ENCODE measurements at places on chromosomes 1 and 21.
A peak's percentile ranks its signal among the peaks of the same experiment; 100 is the strongest.

DNA sequence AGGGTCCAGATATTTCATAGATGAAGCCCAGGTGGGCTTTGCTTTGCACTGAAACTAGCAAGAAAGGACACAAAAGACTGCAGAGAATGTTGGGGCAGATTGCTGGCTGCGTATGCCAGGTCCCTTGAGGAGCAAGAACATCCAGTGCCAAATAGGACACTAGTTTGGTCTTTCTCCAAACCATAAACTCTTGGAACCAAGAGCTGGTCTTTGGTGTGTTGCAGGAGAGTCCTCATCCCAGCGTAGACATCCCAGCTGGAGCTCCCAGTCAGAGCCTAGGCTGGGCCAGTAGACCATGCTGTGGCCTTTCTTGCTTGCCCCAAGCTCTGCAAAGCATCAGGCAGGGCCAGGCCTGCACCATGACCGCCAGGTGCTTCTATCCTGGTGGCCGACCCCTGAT is 87.5 kb downstream of the ATP5PO start:
- no peak for DNase-seq

DNA sequence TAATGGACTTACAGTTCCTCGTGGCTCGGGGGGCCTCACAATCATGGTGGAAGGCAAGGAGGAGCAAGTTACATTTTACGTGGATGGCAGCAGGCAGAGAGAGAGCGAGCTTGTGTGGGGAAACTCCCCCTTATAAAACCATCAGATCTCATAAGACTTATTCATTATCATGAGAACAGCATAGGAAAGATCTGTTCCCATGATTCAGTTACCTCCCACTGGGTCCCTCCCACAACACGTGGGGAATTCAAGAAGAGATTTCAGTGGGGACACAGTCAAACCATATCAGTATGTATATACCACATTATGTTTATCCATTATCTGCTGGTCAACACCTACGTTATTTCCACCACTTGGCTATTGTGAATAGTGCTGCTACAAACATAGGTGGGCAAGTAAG is 352.3 kb upstream of the B3GALT2 start:
- no peak for DNase-seq

- no peak for DNase-seq
These were observed 52.5 kb downstream of the SLC30A10 start for GRCh38 chr1:219875860-219876259.

GRCh38 chr1:48003741-48004531 is 6.8 kb upstream of the TRABD2B start:
- DNase-seq, result no peak

DNA sequence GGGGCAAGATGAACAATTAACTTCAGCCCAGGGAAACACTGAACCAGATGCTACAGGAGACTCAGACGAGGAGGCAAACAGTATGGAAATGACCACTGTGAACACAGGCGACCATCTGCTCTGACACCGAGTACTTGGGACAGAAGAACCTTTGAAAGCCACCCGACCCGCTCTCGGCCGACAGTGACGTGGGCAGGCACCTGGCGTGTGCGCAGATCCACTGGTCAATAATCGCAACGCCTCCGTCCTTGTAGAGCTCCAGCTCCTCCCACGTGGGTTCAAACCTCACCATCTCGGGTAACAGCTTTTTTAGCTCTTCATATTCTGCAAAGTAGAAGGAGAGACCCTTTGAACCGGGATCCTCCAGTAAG is 20.3 kb downstream of the POFUT2 start:
- no peak for DNase-seq

DNA sequence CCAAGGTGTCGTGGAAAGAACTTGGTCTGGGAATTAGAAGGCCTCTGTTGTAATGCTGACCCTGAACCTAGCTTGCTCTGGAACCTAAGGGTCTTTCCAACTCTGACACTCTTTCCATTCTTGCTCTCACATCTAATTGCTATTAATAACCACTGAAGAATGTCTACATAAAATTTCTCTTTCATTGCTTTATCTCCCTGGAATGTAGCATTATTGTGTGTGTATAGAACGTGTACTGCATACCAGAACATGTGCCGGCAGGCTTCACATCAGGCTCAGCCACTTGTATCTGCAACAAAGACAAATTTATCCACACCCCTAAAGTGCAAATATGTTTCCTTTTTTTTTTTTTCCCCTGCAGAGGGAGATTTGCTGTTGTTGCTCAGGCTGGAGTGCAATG is 13.9 kb upstream of the LAX1 start:
- no peak for DNase-seq

DNA sequence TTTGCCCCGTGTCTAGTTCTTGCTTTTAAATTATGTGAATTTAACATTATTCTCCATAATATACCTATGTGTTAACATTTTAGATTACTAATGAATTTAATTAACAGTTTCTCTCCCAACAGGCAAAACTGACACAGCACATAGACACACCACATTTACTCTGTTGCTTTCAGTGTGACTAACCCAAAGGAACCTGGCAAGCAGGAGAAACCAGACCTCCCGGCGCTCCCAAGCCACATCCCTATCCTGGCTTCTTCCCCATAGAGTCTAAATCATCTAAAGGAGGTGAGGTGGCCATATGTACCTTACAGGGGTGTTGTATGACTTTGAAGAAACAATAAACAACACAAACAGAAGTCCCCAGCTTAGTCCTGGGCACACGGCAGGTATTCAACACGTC is 69.2 kb downstream of the CAPZB start:
- DNase-seq, result no peak

DNA sequence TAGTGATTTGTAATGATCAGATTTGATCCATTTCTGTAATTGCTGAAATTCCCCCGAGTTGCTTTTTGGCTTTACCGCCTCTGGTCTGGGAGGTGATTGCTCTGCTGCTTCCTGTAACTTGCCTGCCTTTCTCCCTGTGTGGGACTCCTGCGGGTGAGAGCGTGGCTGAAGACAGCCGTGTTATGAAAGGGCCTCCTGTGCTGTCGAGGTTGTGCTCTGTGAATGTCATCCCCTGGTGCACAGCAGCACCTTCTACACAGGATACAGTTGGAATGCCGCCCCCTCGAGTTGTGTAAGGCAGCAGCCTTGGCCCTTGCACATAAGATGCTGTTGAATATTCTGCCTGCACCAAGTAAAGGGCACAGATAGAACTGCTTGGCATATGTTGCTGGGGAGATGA is 5.9 kb downstream of the SOD1 start:
- DNase-seq, result peak; percentile 33

- DNase-seq, result no peak
These were observed 47.6 kb upstream of the POFUT2 start for GRCh38 chr21:45335151-45335760.

DNA sequence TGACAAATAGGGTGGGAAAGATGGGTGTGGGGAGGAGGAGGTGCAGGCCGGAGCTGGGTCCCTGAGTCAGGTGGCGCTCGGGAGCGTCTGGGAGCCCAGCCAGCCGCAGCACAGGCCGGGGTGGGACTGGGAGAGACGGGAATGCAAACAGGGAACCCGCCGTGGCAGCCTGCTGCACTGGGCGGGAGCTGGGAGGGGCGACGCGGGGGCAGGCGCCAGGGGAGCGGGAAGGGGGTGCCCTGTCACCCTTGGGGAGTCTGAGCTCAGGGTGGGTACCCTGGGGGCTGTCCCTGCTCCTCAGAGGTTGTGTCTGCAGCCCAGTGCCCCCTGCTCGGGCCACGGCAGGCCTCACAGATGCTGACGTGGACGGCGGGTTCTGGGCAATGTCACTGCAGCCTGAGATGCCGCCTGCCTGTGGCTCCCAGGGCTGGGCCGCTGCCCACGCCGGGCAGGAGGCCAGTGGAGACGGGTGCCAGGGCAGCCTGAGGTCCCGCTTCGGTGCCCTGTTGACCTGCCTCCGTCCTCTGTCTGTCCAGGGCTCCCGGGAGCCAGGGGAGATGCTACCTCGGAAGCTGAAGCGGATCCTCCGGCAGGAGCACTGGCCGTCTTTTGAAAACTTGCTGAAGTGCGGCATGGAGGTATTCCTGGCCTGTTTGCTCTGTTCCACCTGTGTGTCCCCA is 16.6 kb upstream of the LRRC3 start:
- DNase-seq, result no peak

DNA sequence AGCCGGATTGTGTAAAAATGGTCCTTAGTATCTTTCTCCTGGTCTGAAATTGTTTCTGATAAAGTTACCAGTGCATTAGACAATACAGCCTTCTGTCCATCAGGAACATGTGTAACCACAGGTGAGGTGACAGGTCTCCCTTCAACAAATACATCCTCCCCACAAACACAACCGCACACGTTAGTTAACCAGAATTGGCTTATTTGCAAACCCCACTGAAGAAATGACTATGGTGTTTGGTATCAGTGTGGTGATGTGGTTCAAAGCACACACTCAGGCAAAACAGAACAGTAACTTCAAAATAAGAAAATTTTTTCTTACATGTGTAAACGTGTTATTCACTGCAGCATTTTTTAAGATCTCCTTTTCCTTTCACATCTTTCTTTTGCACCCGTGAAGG is 517.2 kb upstream of the NR5A2 start:
- no peak for DNase-seq

GRCh38 chr1:218624052-218624451 is 278.9 kb downstream of the TGFB2 start:
- DNase-seq, result no peak

DNA sequence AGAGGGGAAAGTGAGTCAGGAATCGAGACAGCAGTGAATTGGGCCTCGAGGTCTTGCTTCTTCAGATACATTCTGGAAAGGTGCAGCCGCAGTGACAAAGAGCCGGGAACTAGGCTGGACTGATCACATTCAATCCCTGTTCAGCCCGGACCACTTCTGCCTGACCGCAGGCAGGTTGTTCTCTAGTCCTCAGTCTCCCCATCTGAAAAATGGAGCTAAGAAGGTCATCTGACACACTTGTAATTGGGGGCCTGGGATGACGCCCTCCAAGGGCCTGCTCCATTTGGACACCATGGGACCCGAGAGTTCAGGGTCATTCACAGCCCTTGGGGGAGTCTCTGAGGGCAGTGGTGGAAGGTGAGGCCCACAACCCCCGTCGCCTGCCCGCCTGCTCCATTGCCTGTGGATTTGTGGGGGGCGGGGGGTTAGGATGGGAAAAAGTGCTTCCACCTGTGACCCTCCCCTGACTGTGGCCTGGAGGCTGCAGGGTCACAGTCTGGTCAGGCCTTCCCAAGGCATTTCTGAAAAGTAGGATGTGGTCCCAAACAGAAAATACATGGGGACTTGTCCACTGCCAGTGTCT is 87.9 kb upstream of the CSF3R start:
- DNase-seq, result no peak

GRCh38 chr1:86825319-86825718 is 88.6 kb downstream of the SELENOF start:
- DNase-seq, result no peak

DNA sequence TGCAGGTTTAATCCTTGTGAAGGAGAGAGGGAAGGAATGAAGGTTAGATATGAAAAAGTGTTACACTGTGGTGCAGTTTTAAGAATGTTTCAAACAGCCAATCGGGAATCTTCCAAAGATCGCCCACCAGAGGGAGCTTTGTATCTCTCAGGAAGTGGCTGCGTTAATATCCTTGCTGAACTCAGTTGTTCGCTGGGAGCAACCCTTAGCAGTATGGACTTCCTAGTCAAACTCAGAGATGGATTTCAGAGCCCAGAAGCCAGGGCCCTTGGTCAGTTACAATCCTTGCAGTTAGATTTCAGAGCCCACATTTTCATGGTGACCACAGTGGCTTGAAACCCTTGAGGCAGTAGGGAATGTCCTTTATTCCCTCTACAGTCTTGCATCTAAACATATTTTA is 136.2 kb downstream of the NTNG1 start:
- peak; percentile 69 for DNase-seq

DNA sequence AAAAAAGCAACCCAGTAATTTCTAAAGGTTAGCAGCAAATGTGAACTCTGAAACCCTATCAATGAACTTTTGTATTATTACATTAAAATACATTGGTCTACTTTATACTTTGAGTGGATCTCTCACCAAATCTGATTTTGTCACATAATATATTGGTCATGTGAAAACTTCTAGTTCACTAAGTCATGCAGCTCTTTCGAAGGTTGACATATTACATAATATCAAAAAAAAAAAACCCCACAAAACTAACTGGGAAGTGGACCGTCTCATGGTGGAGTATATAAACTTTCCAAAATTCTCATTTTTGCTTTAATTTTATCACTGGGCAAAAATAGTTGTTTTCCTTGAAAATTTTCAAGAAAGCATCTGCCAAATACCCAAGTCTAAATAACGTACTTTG is 50.4 kb downstream of the GATAD2B start:
- DNase-seq, result no peak

GRCh38 chr1:41242342-41243078 is 404 bp upstream of the SCMH1 start:
- DNase-seq, result peak; percentile 15

DNA sequence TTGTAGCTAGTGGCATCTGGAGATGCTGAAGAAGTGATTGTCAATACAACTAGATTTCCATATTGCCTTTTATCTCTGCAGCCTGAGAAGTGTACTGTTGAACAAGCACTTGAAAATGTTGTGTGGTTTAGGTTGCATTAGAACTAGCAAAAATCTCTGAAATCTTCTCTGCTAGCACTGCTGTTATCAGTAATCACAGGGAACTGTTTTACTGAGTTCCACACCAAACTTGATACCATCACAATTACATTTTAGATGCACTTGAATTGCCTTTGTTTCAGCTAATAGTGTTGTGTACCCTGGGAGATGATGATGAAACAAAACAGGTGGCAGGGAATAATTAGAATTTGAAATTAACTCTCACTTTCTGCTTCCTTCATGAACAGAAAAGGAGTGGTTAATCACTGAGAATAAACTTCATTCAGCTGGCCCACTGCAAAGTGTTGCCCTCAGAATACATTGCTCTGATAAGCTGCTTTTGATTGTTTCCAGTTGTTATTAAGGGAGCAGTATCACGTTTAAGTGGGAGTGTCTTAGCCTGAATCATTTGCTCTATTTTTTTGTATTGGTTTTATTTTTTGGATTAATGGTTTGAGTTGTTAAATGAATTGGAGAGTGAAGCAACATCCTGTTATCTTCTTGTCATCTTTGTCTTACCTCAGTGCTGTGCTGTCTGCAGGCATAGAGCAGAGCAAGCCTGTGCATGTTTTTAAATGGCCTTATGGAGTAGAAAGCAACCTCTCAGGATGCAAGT is 13.0 kb downstream of the FAM20B start:
- DNase-seq, result no peak

GRCh38 chr1:203101813-203102634 is 16.2 kb upstream of the MYOG start:
- no peak for DNase-seq

DNA sequence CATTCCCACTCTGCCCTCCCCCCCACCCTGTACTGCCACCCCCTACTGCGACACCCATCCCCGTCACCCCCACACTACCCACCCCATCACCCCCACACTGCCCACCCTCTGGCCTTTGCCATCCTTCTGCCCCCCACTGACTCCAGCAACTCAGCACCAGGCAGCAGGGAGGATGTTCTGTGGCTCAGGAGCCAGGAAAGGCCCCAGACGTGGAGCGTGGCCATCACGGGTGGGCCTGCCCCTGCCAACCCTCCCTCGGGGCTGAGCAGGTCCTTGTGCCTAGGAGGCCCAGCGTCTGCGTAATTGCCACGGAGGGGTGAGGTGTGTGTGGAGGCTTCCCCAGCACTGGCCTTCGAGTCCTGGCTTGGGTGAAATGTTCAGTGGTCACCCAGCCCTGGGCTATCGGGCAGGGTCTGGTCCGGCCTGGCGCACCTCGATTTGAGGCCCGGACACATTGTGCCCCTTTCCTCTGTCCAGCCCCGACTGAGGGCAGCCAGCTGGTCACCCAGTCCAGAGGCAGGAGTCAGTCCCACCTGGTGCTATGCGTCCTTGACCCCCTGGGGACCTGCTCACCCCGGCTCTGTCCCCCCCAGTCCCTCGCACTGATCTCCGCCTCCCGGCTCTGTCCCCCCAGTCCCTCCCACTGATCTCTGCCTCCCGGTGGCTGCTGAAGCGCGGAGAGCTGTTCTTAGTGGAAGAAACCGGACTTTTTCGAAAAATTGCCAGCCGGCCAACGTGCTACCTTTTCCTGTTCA is 23.0 kb downstream of the ARHGEF16 start:
- peak; percentile 50 for DNase-seq
